ENCODE measurements at places on chromosomes 3 and 15. TPM values are rescaled to one million over a fixed set of nuclear protein-coding genes. Genes with fewer than 3 reads are reported as not detected.

Gene SLC22A13
- total RNA-seq, result 1.5 TPM

- H3K4me3 ChIP-seq, result no peak overlapping the region
- H3K4me1 ChIP-seq, result no peaks in the 10 kb centered on the region
- no peak for DNase-seq
- no peaks in the 10 kb centered on the region for H3K36me3 ChIP-seq
Measured at GRCh38 chr3:187198490-187198889, 1.2 kb downstream of the RTP1 start.

Gene GPR15
- total RNA-seq, result not detected

- DNase-seq, result no peak
- no peaks in the 10 kb centered on the region for H3K36me3 ChIP-seq
- H3K4me3 ChIP-seq, result no peak overlapping the region
- H3K4me1 ChIP-seq, result peaks cover 9% of the 10 kb centered on the region
- H3K27ac ChIP-seq, result no peak overlapping the region
Measured at GRCh38 chr15:49035825-49036224, 10.4 kb downstream of the SECISBP2L start.

DNA sequence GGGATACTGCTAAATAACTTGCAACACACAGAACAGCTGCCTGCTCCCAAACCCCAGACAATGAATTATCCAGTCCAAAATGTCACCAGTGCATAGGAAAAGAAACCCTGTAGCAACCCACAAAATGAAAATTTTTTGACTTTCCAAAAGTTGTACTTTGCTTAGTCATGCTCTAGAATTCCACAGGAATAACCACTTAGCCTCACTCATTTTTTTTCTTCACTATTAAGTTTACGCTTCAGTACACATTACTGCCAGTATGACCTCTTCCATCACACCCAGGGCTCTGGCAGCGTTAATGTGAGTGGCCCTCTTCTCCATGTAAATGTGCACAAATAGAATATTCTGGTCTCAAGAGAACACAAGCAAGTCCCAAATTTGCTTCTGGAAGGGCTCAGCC lies 259.8 kb downstream of the MAGI1 start:
- no peak overlapping the region for H3K27ac ChIP-seq
- DNase-seq, result no peak
- no peaks in the 10 kb centered on the region for H3K4me1 ChIP-seq
- H3K36me3 ChIP-seq, result no peaks in the 10 kb centered on the region
- H3K4me3 ChIP-seq, result no peak overlapping the region

Gene RNU5B-1
- not detected for total RNA-seq

Gene CMTM8
- total RNA-seq, result not detected

DNA sequence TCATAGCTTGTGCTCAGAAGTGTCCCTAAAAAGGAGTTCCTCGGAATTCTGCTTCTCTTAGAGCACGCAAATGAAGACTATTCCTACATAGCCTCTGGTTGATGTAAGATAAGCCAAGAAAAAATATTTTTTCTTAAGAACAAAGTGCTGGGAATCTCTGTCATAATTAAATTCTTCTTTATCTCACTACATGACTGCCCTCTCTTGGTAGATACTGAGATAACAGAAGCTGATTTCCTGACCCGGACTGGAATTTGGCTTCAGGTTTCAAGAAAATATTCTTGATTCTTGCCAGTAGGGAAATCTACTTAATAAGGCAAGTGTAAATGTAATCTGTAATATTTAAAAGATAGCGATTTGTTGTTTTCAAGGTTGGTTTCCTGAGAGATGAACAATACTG lies 31.3 kb upstream of the SETMAR start:
- peaks cover 3% of the 10 kb centered on the region for H3K27me3 ChIP-seq
- H3K36me3 ChIP-seq, result no peaks in the 10 kb centered on the region
- no peak for DNase-seq

Gene NPTN
- total RNA-seq, result 86.6 TPM

GRCh38 chr3:65484964-65485363 lies 553.8 kb downstream of the MAGI1 start:
- H3K4me3 ChIP-seq, result no peak overlapping the region
- no peak for DNase-seq
- no peaks in the 10 kb centered on the region for H3K36me3 ChIP-seq
- H3K27ac ChIP-seq, result peak overlapping the region; percentile 18

DNA sequence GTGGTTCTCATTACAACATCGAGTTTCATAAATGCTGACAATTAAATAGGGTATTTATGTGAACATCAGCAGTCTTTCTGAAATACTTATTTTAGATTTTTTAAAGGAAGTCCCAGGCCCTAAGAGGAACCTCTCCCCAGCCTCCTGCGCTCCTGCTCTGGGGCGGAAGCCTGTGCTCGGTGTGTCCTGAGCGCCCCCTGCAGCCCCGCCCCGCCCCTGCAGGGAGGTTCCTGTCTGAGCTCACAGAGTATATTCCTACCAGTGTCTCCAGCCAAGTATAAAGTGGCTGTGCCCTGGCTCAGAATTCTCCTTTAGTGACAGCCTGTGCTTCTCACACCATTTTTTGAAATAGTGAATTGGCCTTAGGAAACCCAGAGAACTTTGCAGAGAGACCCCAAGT lies 567.9 kb downstream of the GOLGA6L6 start:
- H3K27me3 ChIP-seq, result peaks cover 2% of the 10 kb centered on the region
- H3K4me1 ChIP-seq, result no peaks in the 10 kb centered on the region
- H3K27ac ChIP-seq, result no peak overlapping the region
- no peak for DNase-seq
- no peak overlapping the region for H3K4me3 ChIP-seq

GRCh38 chr15:75836959-75837334 lies 6.3 kb upstream of the UBE2Q2 start:
- no peak overlapping the region for H3K4me3 ChIP-seq
- H3K4me1 ChIP-seq, result no peaks in the 10 kb centered on the region
- no peak overlapping the region for H3K27ac ChIP-seq
- peaks cover 1% of the 10 kb centered on the region for H3K27me3 ChIP-seq
- H3K36me3 ChIP-seq, result no peaks in the 10 kb centered on the region
- DNase-seq, result no peak

GRCh38 chr15:73996939-73997338 lies 2.4 kb downstream of the PML start:
- DNase-seq, result no peak
- no peak overlapping the region for H3K27ac ChIP-seq
- H3K27me3 ChIP-seq, result peaks cover 2% of the 10 kb centered on the region
- no peak overlapping the region for H3K4me3 ChIP-seq
- H3K4me1 ChIP-seq, result peaks cover 8% of the 10 kb centered on the region

- H3K4me3 ChIP-seq, result no peak overlapping the region
- peaks cover 3% of the 10 kb centered on the region for H3K27me3 ChIP-seq
Measured at GRCh38 chr3:113193719-113194118, 17.6 kb upstream of the BOC start.

Gene CILP
- total RNA-seq, result 0.12 TPM

DNA sequence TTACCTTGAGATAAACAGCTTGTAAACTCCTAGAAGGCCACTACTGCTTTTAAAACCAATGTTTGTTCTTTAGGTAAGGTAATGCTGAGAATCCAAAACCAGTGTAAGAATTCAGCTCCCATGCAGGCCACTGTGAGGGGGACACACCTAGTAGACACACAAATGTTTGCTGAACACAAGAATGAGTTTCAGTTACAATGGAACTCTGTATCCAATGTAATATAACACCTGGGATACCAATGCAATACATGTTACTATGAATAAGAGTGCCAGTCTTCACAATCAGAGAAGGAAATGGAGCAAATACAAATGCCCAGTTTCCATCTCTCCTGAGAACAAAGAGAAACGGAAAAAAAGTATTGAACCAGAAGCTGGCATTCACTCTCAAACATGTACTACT lies 65.9 kb downstream of the IGF2BP2 start:
- H3K4me1 ChIP-seq, result peaks cover 8% of the 10 kb centered on the region
- H3K4me3 ChIP-seq, result no peak overlapping the region
- DNase-seq, result no peak
- H3K27me3 ChIP-seq, result peaks cover 2% of the 10 kb centered on the region
- no peak overlapping the region for H3K27ac ChIP-seq

All from glutamatergic neuron (in vitro differentiated cells).